ENCODE measurements at places on chromosomes 16 and 17.

DNA sequence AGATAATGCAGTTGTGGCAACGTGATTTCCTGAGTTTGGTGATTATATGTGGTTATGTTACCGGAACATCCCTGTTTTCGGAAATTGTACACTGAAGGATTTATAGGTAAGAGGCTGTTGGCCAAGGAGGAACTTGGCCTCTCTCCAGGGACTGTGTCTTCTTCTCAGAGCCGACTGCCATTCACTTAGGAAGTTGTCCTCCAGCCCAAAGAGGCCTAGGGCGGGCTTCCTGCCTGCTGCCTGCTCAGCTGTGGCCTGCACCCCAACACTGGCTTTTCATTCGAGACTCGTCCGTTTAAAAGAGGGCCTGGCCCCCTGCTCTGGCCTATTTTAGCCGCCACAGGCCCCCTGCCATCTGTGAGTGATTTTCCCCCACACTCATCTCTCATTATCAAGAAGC, 64.3 kb downstream of the ZDHHC7 start:
- DNase-seq, result no peak

- DNase-seq, result no peak
These were observed 13.3 kb downstream of the PROCA1 start for GRCh38 chr17:28698253-28698941.

DNA sequence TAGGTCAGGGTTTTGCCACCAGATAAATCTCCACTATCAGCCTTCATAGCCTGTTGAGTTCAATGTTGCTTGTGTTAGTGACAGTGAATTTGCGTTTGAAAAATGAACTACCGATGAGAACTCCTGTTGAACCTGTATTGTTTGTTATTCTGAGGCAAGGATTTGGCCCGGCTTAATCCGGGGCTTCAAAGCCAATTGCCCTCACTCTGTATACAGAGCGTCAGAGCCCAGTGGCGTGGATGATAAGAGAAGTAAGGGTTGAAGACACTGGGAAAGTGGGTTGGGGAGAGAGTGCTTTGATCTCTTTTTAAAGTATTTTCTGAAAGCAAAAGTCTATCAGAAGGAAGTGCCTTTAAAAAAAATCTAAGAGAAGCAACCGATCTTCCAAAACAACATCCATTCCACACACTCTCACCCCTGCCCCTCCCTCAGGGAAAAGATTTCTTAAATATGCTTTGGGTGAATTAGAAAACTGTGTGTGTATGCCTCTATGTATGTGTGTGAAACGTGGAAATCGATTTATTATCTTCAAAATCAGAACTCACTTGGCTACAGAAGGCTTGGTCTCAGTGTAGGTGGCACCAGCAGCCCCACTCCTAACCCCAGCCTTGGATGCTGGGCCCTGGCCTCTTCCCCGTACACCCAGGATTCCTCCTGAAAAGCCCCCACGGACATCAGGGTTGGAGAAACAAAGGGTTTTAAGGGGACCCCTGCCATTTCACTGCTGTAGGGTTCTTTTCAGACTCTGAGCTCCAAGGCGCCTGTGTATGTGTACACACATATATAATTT, 8.8 kb downstream of the TBX4 start:
- no peak for DNase-seq

DNA sequence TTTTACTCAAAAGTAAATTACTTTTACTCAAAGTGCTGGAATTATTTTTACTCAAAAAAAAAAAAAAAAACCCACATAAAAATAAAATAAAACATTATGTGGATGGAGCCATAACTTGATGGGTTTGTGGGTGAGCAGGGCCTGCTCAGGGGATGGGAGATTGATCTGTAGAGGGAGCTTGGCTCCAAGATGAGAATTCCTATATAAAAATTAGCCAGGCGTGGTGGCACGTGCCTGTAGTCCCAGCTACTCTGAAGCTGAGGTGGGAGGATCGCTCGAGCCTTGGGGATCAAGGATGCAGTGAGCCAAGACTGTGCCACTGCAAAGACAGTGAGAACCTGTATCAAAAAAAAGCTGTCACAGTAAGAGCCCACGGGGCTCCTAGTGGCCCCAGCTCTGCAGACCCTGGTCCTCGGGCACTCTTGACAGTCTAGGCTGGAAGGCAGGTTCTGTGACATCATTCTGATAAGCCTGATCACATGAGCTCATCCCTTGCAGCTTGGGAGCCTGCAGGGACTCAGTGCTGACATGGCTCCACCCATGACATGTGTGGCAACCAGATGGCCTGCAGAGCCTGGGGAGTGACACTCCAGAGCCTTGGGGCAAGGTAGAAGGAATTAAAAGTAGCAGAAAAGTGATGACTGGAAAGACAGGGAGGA, 42.5 kb downstream of the ST3GAL2 start:
- no peak for DNase-seq

DNA sequence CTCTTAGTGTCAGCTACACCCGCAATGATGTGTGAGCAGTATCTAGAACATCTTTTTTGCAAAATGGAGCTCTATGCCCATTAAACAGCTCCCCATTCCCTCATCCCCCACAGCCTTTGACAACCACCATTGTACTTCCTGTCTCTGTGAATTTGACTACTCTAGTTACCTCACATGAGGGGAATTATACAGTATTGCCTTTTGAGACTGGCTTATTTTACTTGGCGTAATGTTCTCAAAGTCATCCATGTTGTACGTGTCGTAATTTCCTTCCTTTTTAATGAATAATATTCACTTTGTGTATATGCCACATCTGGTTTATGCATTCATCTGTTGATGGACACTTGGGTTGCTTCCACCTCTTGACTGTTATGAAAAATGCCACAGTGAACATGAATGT, 23.2 kb upstream of the CCL22 start:
- no peak for DNase-seq

GRCh38 chr17:15650741-15651582, 31.5 kb upstream of the FBXW10B start:
- peak; percentile 79 for DNase-seq
